Left lung (tissue), 14 donors: ENCODE measurements at places on chromosomes 1 and 21. TPM values are rescaled to one million over a fixed set of nuclear protein-coding genes. Genes with fewer than 3 reads are reported as not detected.

Gene AMY2B
- total RNA-seq, result 10.1 TPM

Gene FAM78B
- total RNA-seq, result 0.81 TPM

Gene NBPF10
- 3.7 TPM for total RNA-seq

Gene KCNE2
- total RNA-seq, result not detected

Gene GPR52
- total RNA-seq, result 2.1 TPM

Gene MYBPH
- 0.55 TPM for total RNA-seq

Gene ESPN
- 3.7 TPM for total RNA-seq

Gene FYB2
- total RNA-seq, result 0.87 TPM

Gene RGS8
- total RNA-seq, result 0.05 TPM

Gene MFAP2
- total RNA-seq, result 54.3 TPM

Gene CYP4X1
- total RNA-seq, result 8.8 TPM

Gene ELOVL1
- 144 TPM for total RNA-seq

Gene KANK4
- 2.0 TPM for total RNA-seq

Gene ZNF695
- total RNA-seq, result 1.0 TPM

Gene FABP3
- total RNA-seq, result 71.0 TPM

Gene ANKRD34A
- 0.82 TPM for total RNA-seq

Gene LCA5L
- 2.0 TPM for total RNA-seq

Gene H6PD
- 33.0 TPM for total RNA-seq

Gene LEMD1
- 2.1 TPM for total RNA-seq

Gene HSPA6
- 7.1 TPM for total RNA-seq

Gene RASAL2
- 30.2 TPM for total RNA-seq

Gene AADACL3
- total RNA-seq, result not detected

Gene COL24A1
- total RNA-seq, result 7.0 TPM

Gene SPRR5
- total RNA-seq, result not detected

Gene EVA1B
- total RNA-seq, result 34.2 TPM

Gene NDC1
- 9.1 TPM for total RNA-seq
